ENCODE measurements at places on chromosomes 16 and 17.

DNA sequence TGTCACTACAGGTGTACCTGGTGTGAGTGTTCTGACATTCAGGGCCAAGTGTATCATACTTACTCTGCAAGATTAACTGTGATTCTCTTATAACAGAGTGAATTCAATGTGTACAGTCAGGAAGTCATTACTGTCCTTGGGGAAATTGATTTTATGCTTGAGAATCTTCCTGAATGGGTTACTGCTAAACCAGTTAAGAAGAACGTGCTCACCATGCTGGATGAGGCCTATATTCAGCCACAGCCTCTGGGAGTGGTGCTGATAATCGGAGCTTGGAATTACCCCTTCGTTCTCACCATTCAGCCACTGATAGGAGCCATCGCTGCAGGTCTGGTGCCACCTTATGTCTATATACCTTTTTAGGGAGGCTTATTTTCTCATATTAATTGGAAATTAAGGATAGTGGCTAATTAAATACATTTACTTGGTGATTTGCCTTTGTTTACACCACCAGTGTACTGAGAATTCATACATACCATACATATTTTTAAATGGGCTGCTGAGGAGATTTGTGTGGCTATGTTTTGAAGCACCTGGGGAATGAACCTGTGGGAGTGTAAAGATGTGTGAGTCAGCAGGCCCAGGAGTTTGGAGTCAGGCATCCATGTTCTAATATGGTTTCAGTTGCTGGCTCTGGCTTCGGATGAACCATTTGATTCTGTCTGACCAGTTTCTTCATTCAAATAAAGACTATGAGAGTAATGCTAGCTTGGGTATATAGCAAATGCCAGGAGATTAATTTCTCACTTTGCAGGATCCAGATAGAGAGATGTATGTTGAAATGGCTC is 3.1 kb downstream of the ALDH3A2 start:
- peak; percentile 36 for DNase-seq

DNA sequence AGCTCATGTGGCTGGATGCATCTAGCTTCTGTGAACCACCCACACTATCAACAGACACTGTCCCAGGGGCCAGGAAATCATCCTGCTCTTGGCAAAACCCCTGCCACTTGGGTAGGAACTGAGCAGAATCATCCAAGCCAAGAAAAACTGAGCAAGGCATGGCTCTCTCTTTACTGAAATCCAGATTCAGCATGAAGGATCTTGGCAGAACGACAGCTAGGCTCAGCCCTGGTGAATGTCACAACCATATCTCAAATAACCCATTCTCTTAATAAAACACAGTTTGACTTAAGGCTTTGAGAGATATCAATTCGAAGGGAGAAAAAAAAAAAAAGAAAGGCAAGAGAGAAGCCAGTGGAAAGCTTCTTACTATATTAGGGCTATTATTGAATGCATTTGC is 72.2 kb downstream of the MAF start:
- no peak for DNase-seq

DNA sequence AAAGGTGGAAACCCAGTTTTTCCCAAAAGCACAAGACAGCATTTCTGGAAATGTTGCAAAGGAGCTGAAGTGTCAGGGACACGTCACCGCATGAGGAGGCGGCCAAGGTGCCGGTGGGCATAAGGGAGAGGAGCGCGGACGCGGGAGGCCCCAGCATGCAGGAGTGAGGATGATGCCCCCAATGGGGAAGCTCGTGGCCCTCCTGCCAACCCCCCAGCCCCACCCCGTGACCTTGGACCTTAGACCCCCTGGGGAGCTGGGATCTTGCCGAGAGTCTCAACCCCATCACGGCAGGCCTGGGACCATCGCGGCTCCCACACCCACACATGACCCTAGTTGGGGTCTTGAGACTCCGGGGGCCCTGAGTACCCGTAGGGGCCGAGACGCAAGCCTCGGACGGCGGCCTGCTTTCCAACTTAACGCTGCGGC is 119.4 kb upstream of the METRNL start:
- no peak for DNase-seq

GRCh38 chr16:10256784-10257641 is 74.8 kb upstream of the GRIN2A start:
- DNase-seq, result no peak

DNA sequence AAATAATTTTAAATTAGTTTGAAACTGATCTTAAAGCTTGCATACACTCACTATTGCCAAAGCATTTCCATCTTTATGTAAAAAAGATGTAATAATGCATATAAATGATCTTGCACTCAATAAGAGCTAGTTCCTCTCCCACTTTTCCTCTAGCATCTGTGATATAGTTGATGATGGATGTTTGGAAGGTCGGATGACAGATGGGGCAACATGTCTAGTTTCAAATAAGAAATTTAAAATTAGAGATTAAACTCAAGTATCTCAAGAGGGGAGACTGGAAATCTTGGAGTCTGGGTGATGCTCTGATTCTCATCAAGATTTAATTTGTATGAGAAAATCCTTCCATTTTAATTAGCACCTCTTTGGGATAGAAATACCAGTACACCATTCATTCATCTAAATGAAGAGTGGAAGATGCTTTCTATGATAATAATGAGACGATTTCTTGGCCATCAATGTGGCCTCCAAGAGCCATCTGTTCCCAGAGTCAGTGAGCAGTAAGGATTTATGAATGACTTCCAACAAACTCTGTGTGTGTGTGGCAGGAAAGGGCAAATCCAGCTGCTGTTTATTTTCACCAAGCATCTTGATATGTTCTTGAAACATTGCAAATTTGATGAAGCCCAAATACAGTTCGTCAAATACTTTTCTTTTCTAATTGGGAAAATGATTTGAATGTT is 616.3 kb upstream of the CDH8 start:
- DNase-seq, result no peak

GRCh38 chr17:1617620-1618174 is 10.9 kb downstream of the SLC43A2 start:
- peak; percentile 30 for DNase-seq

- DNase-seq, result no peak
These were observed 21.3 kb downstream of the UBN1 start for GRCh38 chr16:4868535-4868934.

DNA sequence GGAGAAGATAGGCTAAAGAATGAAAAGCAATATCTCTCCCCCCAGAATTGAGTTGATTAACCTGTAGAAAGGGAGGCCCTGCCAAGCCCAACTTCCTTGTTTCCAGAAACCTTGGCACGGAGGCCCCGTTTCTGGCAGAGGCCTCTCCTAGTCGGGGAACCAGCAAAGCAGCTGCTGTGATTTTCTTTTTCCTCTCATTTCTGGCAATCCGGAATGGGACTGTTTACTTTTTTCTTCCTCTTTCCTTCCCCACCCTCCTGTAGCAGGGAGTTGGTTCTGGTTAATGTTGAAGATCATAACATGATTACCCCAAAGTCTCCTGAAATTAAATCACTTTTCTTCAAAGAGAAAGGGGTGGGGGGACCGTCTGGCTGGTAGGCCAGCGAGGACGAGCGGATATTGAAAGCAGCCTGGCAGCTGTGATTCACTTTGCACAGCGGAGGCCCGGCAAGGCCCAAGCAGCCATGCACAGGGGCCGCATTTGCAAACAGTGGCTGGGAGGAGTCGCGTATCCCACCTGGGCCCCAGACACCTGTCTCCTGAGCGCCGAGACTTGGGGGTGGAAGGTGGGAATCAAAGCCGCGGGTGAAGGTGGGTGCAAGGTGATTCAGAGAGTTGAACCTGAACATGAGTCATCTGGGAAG is 51.5 kb downstream of the NTN1 start:
- DNase-seq, result no peak

GRCh38 chr17:64045176-64045575 is 24.7 kb upstream of the ICAM2 start:
- no peak for DNase-seq

DNA sequence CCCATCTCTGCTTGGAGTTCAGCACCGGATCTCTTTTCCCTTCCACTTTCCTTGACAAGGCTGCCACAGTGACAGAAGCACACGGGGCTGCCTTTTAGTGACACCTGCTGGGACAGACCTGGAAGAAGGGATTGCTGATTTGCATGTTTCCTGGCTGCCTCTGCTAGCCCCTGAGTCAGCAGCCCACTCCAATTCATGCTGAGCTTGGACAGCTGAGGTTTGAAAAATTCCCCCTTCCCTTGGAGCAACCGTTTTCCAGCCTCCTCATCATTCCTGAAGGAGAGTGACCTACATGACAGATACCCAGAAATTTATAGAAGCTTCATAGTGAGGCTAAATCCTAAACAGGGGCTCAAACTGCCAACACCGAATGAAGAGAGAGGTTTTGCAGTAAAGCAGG is 18.8 kb upstream of the RBL2 start:
- no peak for DNase-seq

- DNase-seq, result peak; percentile 56
These were observed 29.4 kb downstream of the IRF8 start for GRCh38 chr16:85928401-85928820.

- DNase-seq, result no peak
These were observed 94.2 kb downstream of the AIPL1 start for GRCh38 chr17:6340708-6341107.

DNA sequence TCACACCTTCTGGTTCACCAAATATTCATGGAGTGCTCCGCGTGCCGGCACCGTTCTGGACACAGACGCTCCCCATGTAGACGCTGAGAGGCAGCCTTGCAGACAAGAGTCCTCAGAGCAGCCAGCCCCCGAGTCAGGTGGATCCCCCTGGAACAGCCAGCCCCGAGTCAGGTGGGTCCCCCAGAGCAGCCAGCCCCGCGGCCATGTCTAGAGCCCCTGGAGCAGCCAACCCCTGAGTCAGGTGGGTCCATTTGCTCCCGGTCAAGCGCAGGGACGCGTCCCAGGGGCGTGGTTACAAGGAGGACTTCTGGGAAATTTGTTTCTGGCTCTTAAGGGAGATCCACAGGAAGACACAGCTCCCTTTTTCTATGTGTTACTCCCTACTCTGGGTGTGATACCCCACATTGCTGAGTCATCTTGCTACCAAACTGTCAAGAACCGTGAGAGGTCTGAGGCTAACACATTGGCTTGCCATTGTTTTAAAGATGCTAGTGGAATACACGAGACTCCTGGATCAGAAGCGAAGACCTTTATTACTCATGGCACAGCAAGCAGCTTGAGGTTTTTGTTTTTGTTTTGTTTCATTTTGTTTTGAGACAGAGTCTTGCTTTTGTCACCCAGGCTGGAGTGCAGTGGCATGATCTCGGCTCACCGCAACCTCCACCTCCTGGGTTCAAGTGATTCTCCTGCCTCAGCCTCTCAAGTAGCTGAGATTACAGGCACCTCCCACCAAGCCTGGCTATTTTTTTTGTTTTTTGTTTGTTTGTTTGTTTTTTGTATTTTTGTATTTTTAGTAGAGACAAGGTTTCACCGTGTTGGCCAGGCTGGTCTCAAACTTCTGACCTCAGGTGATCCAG is 43.3 kb upstream of the CBFA2T3 start:
- DNase-seq, result no peak
